NCI-H187 treated with DMSO at 0.1 percent for 48 hours (cell line): ENCODE measurements at places on chromosomes 11 and 22.

DNA sequence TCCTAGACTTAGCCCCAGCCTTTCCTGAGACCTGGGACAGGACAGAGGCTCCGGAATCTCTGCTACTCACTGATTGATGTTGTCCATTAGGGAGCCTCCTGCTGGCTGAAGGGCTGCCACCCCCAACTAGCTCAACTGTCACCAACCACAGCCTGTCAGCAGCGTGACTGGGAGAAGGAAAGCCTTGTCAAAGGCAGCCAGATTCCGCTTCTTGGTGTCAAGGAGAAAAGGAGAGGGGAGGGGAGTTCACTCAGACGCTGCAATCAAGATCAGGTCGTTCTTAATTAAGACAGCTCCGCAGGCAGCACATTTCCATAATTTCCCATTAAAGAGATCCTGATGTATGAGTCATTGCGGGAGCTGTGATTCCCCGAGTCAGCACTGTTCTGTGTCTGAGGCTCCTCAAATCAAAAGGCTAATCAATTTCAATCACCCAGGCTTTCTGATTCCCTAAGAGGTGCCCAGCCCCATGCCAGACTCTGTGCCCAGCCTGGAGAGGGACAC lies 152.8 kb upstream of the ZBED5 start:
- DNase-seq = no peak

GRCh38 chr11:2711161-2711560 lies 11.4 kb upstream of the KCNQ1OT1 start:
- no peak for DNase-seq

GRCh38 chr11:4551346-4551979 lies 6.5 kb downstream of the OR52M1 start:
- no peak for DNase-seq

- DNase-seq = no peak
These were observed 1.4 kb upstream of the NXF1 start for GRCh38 chr11:62806611-62807121.

GRCh38 chr11:57444362-57445121 lies 15.8 kb upstream of the RTN4RL2 start:
- DNase-seq = no peak

GRCh38 chr11:15852179-15852578 lies 504.2 kb downstream of the SOX6 start:
- no peak for DNase-seq

GRCh38 chr22:34902335-34902734 lies 163.6 kb upstream of the ISX start:
- no peak for DNase-seq

DNA sequence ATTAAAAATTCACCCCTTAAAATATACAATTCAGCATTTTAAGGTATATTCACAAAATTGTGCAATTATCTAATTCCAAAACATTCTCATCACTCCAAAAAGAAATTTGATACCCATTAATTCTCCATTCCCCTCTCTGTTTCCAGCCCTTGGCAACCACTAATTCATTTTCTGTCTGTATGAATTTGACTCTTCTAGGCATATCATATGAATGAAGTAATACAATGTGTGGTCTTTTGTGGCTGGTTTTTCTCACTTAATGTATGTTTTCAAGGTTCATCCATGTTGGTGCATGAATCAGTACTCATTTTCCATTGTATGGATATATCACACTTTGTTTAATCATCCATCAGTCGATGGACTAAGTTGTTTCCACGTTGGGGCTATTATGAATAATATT lies 29.0 kb upstream of the ACCSL start:
- no peak for DNase-seq

- no peak for DNase-seq
These were observed 88.1 kb downstream of the MAML2 start for GRCh38 chr11:96254854-96255253.
